ENCODE measurements at places on chromosomes 7 and 10.
A peak's percentile ranks its signal among the peaks of the same experiment; 100 is the strongest.

GRCh38 chr7:155373359-155374273, 75.9 kb downstream of the INSIG1 start:
- no peak for DNase-seq

- DNase-seq, result peak; percentile 86
These were observed 2.8 kb upstream of the PPP1R3C start for GRCh38 chr10:91635401-91636400.

DNA sequence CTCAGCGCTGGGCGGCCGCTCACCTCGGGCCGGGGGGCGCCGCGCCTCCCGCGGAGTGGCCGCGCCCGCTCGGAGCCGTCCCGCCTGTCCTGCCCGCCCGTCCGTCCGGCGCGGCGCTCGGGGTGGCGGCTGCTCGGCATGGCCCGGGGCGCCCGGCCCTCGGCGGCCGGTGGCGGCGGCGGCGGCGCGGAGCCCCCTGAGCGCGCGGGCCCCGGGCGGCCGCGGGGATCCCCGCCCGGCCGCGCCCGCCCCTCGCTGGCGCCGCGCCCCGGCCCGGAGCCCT, 338 bp downstream of the SDK1 start:
- no peak for DNase-seq

DNA sequence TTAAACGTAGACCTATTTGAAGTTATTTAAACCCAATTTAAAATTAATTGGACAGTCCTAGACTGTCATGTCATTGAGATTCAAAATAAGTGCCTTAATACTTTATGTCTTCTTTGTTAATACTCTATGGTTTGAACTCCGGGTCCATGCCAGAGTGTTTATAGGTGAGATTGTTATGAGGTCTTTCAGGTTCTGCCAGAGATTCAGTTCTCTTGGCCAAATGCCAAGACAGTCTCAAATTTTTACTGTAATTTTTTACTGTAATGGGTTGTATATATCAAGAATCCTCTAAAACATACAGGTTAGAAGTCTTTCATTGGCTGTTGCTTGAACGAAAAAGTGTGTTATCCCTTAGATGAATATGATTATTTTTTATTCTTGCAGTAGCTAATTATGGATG, 3.9 kb downstream of the ADD3 start:
- DNase-seq, result no peak

GRCh38 chr10:63522277-63522687, 1.1 kb downstream of the REEP3 start:
- no peak for DNase-seq

Measured in MCF 10A (cell line).